ENCODE measurements at places on chromosomes 5 and 9.

DNA sequence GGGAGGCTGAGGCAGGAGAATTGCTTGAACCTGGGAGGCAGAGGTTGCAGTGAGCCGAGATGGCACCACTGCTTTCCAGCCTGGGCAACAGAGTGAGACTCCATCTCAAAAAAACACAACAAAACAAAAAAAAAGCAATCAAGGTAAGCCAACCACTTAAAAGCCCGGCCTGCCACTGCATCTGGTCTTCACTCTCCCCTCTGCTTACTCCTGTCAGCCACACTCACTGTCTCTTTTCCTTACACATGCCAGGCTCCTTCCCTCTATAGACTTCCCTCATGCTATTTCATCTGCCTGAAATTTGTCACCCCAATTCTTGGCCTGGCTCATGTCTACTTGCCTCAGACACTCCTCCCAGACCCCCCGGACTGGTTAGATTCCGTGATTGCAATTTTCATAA lies 17.6 kb upstream of the LIFR start:
- no peak for DNase-seq

- no peak for DNase-seq
Measured at GRCh38 chr9:120360046-120360445, 219.9 kb downstream of the CDK5RAP2 start.

DNA sequence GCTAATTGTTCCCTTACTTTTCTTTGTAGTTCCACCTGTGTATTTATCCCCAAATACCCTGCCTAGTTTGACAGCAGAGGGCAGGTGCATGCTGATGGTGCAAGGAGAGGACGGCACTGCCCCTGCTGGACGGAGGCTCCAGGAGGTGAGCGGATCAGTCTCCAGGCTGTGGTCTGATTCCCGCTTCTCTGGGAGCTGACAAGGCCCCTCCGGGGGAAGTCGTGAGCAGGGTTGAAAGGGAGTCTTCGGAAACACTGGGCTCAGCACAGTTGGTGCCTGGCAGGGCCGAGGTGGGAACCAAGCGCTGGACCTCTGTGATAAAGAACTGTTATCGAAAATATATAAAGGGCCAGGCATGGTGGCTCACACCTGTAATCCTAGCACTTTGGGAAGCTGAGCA lies 52.9 kb downstream of the RASGEF1C start:
- DNase-seq: peak; percentile 16

GRCh38 chr5:39417979-39418378 lies 6.8 kb downstream of the DAB2 start:
- no peak for DNase-seq
